Activated CD4-positive, alpha-beta T cell treated with anti-CD3 and anti-CD28 coated beads, Interleukin-2, amount 50 U/mL, for 16 hours (primary cell): ENCODE measurements at places on chromosomes 7 and 10.

- DNase-seq = no peak
These were observed 5.2 kb upstream of the IGF2BP3 start for GRCh38 chr7:23475576-23475839.

DNA sequence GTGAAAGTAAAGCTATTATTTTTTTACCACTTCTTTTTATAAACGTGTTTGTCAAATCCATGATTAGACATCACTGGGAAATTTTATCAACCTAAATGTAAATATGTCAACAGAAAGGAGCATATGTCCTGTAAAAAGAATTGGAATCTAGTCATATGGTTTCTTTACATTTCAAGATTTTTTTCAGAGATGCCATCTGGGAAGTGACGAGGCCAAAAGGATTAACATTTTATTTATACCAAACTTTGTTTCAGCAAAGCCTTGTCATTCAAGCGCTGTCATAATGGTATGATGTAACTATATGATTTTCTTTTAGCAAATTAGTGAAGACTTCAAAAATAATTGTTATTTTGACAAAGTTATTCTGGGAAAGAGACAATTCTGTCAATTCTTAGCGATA is 117.3 kb downstream of the SEMA3A start:
- no peak for DNase-seq

DNA sequence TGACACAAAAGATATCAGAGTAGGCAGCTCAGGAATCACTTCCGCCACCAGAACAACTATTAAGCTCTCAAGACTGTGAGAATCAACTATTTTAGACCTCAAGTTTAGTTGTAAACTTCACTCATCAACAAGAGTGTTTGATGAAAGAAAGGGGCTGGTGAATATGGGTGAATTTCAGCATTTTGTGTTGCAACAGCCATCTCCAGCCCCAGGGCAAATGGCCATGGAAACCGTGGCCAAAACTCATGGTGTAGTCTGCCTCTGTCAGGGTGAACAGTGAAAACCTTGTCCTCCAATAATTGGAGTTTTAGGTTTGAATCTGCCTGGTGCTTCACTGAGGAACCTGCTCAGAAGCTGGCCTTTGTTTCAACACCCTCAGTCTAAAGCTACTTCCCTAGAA is 60.0 kb downstream of the POLR1F start:
- DNase-seq = no peak

GRCh38 chr10:35606430-35606829 is 1.3 kb downstream of the GJD4 start:
- DNase-seq = no peak

GRCh38 chr10:14309593-14309992 is 21.1 kb downstream of the FRMD4A start:
- no peak for DNase-seq

- no peak for DNase-seq
These were observed 15.6 kb downstream of the FANK1 start for GRCh38 chr10:125911990-125912389.

DNA sequence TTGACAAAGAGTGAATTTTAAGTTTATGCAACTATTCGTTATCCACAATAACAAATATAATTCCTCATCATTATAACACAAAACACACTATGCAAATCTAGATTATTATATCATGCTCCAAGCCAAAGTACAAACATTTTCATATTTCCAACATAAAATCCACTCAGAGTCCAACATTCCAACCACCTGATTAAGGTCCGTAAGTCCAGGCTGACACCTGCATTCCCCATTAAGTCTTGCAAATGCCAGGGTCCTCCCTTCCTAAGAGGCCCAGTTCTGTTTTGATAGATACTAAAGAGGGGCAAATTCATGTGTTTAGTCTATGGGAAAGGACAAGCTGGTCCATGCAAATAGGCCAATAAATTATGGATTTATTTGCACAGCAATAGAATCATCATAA is 206.1 kb downstream of the POU6F2 start:
- DNase-seq = no peak

DNA sequence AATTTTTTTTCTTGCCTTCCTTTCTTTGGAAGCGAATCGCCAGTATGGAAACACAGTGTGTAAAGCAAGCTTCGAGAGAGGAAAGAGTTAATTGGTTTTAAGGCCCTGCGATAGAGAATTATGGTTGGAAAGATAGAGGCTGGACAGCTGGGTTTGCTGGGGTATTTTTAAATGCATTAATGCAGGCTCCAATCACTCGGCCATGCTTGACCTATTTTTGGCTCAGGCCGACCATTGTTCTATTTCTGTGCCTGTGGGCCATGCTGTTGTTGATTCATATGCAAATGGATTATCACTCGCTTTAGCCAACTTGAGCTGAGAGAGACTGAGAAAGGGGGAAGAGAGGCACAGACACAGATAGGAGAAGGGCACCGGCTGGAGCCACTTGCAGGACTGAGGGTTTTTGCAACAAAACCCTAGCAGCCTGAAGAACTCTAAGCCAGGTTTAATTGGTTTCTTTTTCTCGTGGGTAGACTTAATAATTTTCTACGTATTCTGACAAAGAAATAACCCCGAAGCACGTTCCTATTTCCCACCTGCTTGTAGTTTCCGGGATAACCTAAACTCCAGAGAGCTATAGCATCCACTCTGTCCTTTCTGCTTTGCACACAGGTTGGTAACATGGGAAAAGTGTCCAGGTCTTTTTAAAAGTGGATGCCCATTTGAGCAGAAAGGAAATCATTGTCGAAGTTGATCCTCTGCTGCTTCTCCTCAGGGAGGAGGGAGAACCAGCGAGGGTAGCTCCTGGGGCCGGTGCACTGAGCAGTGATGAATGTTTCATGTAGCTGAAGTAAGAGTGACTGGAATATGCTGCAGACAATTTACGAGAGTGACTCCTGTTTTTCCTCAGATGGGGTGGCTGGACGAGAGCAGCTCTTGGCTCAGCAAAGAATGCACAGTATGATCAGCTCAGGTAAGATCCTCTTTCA is at the start of gene HDAC9:
TSS of gene HDAC9 (plus strand) at position 338 of the 929 bp plus-strand sequence. CDS start at position 892, 554 bp downstream.
- no peak for DNase-seq

- DNase-seq = no peak
These were observed 244.4 kb downstream of the RPS24 start for GRCh38 chr10:78278058-78278404.

- DNase-seq = no peak
These were observed 62.7 kb upstream of the CREB5 start for GRCh38 chr7:28349637-28350036.
